Stimulated activated naive CD4-positive, alpha-beta T cell treated with Interleukin-2 at 50 U/mL for 16 hours (primary cell): ENCODE measurements at places on chromosomes 2 and 18.
A peak's percentile ranks its signal among the peaks of the same experiment; 100 is the strongest.

- DNase-seq, result no peak
These were observed 476.3 kb downstream of the TRIB2 start for GRCh38 chr2:13193075-13193474.

- no peak for DNase-seq
These were observed 204.2 kb downstream of the BABAM2 start for GRCh38 chr2:28094739-28095138.

GRCh38 chr2:230794497-230794896 lies 70.2 kb upstream of the ITM2C start:
- no peak for DNase-seq

DNA sequence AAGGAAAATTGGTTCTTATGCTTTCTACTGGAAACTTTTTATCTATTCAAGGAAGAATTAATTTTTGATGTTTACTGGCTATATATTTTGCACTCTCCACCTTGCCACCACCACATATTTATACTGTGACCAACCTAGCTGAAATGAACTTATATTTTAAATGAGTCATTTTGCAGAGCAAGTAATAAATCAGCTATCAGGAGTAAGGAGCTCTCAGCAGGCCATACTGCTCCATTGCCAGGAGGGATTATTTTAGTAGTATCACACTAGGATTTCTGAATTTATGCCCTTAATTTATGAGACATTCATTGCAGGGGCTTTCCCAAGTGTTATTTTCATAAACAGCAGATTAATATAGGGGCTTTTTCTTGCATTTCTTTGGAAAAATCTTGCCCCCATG lies 125.8 kb upstream of the CYP1B1 start:
- DNase-seq, result no peak

DNA sequence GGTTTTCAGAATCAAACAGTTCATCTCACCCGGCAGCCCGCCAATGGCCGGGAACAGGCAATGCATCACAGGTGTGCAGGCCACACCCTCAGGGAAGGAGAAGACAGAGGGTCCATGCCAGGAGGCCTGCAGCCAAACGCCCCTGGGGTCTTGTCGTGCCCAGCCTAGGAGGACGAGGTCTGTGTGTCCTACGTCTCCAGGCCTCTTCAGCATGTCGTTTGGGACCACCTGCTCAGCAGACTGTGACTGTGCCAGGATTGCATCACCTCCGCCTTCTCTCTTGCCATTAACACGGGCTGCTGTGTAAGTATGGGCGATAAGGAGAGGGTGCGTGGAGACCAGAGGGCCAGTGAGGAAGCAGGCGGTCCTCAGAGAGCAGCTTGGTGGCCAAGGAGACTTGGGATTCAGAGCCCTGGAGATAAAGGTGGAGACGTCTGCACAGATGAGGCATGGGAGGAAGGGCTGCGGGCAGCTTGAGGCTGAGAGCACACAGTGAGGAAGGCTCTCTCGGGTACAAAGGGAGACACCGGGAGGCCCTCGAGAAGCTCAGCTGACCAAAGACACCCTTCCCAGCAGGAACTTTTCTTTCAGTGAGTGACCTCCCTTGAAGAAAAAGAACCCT lies 37.4 kb upstream of the KLHL29 start:
- DNase-seq, result no peak

DNA sequence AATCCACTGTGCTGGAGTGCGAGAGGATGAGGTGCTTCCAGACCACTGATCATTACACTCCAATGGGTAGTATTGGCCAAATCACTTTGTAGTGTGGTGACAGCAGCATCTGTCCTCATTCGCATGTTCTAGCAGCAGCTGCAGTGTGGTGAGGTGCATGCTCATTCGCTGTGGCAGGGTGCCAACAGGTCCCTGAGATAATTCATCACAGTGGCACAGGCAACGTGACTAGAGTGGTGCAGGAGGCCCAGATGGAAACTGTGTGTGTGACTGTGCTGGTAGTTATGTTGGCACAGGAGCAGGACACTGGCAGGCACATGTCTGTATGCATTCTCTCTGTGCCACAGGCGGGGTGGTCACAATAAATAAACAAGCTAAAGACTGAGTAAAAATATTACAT lies 329.5 kb upstream of the SYT4 start:
- DNase-seq, result no peak

- DNase-seq, result no peak
These were observed 11.8 kb downstream of the CHPF start for GRCh38 chr2:219531639-219532377.

DNA sequence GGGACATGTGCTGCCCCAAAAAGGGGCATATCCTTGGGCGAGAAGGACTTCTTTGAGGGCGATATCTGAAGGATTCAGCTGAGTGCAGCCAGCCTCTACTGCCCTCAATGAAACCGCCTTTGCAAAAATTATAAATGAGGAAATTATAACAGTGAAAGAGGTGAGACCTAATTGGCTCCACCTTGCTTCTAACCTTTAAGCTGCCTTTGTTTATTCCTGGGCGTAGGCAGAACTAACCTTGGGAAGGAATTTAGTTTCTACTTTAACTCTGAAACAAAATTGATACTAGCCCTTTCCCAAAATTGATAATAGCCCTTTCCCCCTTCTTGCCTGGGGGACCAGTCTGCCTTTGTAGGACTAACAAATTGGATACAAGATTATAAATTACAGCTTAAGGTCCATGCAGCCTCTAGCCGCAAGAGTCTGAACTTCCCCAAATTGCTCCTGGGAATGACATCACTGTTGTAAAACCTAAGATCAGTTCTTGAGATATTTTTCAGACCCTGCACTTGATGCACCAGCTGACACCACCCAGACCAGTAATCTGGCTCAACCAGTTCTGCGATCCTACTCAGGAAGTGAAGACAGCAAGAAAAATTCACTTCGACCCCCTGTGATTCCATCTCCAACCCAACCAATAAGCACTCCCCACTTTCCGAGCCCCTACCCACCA lies 36.0 kb upstream of the ASAP2 start:
- no peak for DNase-seq

DNA sequence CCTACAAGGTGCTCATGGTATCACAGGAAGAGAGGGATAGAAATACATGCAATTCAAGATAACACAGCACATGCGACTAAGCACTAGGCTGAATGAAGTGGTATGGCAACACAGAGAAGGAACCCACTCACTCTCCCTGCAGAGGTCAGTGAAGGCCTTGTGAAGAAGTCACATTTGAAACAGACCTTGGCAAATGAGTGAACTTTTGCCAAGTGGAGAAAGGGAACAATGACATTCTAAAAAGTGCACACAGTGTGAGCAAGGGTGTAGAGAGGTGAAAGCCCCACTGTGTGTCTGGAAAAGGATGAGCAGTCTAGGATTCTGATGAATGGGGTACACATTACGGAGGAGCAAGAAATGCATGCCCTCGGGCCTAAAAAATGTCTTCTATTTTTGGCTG lies 23.3 kb downstream of the KLF7 start:
- DNase-seq, result no peak

DNA sequence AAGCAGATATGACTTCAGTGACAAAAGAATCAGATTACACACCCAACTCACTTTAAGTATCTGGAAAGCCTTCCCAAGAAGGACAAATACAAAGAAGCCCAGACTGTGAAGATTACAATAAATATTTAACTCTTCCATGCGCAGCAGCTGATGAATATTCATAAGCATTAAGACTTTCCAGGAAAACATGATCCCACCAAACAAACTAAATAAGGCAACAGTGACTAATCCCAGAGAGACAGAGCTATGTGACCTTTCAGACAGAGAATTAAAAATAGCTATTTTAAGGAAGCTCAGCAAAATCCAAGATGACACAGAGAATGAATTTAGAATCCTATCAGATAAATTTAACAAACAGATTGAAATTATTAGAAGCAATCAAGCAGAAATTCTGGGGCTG lies 108.2 kb upstream of the UBE2E3 start:
- no peak for DNase-seq

- no peak for DNase-seq
These were observed 105.6 kb downstream of the VSNL1 start for GRCh38 chr2:17646081-17646554.

- DNase-seq, result peak; percentile 60
These were observed 46.2 kb upstream of the MGAT5 start for GRCh38 chr2:134207589-134208209.

DNA sequence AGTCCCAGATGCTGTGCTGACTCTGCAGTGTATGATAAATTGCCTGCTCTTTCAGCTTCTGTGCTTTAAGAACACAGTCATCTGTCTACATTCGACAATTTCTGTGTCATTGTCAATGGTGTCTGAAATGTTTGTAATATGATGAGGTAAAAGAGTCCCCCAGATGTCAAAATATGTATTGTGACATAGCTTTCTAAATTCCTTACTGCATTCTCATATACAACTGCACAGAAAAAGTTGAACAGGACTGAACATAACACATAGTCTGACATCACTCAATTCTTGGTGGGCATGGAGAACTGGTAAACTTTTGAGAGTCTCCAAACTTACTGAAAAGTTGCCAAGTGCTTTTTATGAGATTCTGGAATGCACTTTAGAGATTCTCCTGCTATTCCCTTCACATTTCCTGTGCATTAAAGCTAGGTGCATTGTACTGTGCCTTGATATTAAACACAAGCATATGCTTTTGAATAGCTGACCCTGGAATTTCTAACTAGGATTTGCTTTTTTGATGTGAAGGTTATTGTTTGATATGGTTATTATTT lies 48.1 kb upstream of the ARHGAP28 start:
- no peak for DNase-seq

GRCh38 chr18:74906184-74906583 lies 302.8 kb downstream of the PTGR3 start:
- no peak for DNase-seq

DNA sequence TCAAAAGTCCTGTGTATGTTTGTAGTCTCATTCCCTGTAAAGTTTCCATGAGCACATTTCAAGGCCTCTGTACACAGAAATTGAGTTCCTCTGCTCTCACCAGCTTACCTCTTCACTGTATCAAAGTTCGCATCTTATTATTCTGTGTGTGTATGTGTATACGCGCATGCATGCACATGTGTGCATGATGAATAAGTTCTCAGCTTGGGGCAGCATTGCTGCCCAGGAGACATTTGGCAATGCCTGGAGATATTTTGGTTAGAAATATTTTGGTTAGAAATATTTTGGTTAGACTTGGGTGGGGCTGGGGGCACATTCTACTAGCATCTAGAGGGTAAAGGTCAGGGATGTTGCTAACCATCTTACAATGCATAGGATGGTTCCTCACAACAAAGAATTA lies 23.4 kb downstream of the TCF7L1 start:
- no peak for DNase-seq

DNA sequence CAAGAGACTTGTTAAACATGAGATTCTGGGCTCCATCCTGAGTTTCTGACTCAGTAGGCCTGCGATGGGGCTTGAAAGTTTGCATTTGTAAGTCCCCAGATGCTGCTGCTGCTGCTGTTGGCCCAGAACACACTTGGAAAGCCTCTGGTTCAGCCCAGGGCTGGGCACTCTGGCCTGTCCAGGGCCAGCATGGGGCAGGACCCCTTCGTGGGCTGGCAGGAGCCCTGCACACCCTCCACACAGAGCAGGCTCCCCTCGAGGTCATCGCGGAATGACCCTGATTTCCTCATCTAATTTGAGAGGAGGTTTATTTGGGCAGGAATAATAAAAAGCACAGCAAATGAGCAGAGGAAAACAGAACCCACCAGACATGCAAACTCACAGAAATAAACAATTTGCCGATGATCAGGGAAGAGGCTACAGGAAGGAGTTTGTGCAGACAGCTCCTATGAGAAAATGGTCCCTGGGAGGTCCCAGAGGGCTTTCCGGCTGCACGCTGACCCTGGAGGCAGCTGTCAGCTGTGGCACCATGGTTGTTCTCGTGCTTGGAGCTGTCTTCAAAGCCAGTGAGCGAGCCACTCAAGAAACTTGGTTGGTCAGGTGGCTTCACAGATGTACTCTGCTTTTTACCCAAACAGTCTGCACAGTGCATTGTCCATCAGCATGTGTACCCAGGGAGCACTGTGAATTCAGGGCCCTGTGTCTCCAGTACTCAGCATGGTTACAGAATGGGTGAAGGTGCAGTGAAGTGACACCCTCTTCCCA lies 119.3 kb downstream of the GLI2 start:
- no peak for DNase-seq

- DNase-seq, result no peak
These were observed 19.3 kb downstream of the OXER1 start for GRCh38 chr2:42744545-42745082.

- DNase-seq, result no peak
These were observed 4.6 kb upstream of the DLX1 start for GRCh38 chr2:172080641-172081220.

- DNase-seq, result no peak
These were observed 143.9 kb downstream of the MAIP1 start for GRCh38 chr2:200099256-200099655.

- no peak for DNase-seq
These were observed 26.6 kb upstream of the SCN7A start for GRCh38 chr2:166520604-166521003.

DNA sequence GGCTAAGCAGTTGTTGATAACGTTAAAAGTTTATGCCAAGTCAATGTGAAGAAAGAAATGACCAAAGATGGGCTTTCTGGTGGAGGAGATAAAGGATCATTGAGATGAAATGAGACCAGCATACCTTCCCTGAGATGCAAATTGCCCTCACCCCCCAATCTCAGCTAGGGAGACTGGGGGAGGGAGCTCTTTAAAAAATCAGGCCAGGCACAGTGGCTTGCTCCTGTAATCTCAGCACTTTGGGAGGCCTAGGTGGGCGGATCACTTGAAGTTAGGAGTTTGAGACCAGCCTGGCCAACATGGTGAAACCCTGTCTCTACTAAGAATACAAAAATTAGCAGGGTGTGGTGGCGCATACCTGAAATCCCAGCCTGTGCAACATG lies 30.9 kb upstream of the KCMF1 start:
- no peak for DNase-seq

- no peak for DNase-seq
These were observed 1.9 kb downstream of the BIN1 start for GRCh38 chr2:127104881-127105655.

DNA sequence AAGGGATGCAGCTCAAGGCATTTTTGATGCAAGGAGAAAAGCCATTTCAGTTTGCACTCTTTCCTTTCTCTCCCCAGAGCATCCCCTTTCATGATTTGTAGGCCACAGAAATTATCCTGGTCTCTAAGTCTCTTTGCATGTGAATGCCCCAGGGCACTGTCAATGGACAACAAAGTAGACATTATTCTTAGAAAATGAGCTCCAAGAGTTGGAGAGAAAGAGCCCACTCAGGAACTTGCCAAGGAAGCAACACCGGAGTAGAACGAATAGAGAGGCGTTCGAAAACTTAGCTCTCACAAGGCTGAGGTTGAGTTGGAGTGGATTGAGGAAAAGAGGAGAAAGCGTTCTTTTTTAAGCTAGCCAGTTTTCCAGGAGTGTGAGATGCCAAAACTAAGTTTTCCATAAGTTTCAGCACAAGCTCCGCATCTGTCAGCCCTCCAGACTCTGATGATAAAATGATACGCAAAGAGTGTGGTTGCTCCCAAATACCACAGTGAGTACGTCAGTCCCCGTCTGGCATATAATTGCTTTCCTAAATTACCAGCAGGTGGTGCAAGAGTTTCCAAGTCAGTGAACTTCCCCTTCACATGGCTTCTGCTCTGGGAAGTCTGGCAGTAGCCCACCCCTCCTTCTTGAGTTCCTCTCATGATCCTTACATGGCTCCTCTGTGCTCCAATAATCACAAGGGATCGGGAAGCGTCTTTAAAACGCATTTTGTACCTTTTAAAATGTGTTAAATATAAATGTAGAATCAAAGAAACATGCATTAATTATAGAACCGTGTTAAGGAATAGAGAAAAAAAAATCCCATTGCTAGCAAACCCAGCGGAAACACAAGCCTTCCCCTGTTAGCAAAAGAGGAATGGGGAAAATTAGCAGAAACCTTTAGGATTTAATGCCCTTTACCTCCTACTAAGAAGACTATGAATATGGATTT lies 1060.6 kb upstream of the FANCL start:
- DNase-seq, result no peak

GRCh38 chr18:65735155-65735554 lies 15.7 kb upstream of the CDH7 start:
- DNase-seq, result no peak

- no peak for DNase-seq
These were observed 208.7 kb downstream of the CYP26B1 start for GRCh38 chr2:71938659-71939587.
